Skin of body (tissue), 3 donors: ENCODE measurements at places on chromosomes 2 and 18. TPM values are rescaled to one million over a fixed set of nuclear protein-coding genes. Genes with fewer than 3 reads are reported as not detected.
A peak's percentile ranks its signal among the peaks of the same experiment; 100 is the strongest.

Gene CLEC4F
- total RNA-seq = 0.10 TPM

DNA sequence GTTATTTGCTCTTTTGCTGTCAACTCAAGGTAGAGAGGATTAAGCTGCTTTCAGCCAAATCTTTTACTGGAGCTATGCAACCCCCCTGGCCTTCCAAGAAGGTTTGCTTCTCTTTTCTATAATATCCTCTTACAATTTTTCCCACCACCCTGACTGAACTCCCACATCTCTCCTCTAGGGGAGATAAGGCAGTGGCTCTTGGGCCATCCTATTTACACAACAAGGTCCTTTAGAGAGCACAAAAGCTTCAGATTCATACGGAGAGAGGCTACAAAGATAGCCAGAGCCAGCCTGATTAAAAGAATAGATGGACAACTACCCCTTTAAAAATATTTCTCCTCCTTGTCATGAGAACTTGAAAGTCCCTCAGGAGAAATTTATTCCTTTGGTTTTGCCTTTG, 95.7 kb downstream of the TPGS2 start:
- no peak for DNase-seq

- no peak for DNase-seq
Observed at GRCh38 chr2:240869956-240870875, 1.6 kb downstream of the AGXT start.

Gene AGXT
- 0.10 TPM for total RNA-seq

Gene MAP4K3
- 59.2 TPM for total RNA-seq

- DNase-seq = peak; percentile 29
Observed at GRCh38 chr18:35581898-35582641, 530 bp downstream of the GALNT1 start.

- no peak for DNase-seq
Observed at GRCh38 chr2:27051902-27052645, 606 bp downstream of the AGBL5 start.

Gene CRYGD
- not detected for total RNA-seq

DNA sequence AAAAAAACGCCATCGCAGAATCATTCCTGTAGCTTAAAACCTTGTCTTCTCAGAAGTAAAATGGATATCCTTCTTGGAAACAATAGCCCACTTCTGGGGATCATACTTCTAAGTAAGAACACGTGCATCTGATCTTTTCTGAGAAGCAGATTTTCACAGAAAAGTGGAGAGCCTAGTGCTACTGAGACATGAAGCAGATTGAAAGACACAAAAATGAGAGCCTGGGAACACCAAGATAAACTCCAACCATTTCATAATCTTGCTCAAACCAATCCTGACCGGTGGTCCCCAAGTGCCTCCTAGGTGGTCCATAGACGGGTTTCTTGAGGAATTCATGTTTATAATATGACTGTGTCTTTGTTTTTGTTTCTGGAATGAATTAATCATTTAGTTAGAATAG, 191.2 kb downstream of the IRS1 start:
- DNase-seq = peak; percentile 45

DNA sequence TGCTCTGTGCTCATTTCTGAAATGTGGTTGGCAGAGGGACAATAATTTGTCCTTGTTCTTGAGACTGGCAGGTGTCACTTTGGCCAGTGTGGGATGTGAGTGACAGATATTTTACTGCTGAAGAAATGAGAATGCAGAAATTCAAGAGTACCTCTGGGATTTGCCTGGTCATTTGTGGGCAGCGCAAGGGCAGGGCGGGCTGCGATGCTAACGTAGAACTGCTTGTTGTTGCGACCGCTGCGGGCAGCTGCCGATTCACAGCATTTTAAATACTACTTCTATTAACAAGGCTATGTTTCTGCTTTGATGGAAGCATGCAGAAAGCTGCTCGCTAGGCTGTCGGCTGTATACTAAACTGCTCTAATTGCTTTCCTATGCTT, 268.6 kb downstream of the FIGN start:
- no peak for DNase-seq

- no peak for DNase-seq
Observed at GRCh38 chr2:121858369-121858768, 102.9 kb downstream of the TSN start.

Gene TM4SF20
- not detected for total RNA-seq

Gene AKAIN1
- total RNA-seq = not detected

Gene MYOM1
- 70.2 TPM for total RNA-seq

GRCh38 chr2:102932501-102932900, 170.7 kb downstream of the TMEM182 start:
- DNase-seq = no peak

- DNase-seq = no peak
Observed at GRCh38 chr18:45617284-45617683, 2.0 kb downstream of the SLC14A2 start.

GRCh38 chr2:96916156-96916630, 46.3 kb upstream of the SEMA4C start:
- peak; percentile 33 for DNase-seq

DNA sequence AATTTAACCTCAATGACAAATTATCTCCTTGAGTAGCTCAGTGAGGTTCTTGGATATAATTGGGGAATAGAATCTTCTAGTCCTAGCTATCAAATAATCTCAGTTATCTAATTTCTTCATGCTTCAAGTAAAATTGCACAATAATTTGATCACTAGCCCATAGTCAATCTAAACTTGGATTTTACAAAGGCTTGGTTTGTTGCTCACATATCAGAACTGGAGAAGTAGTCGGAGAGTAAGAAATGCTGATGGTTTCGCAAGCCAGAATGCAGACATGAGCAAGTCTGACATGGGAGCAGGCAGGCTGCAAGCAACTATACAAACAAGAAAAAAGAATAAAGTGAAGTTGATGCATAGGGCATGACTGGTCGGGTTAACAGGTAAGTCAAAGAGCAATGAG, 11.7 kb upstream of the PDE11A start:
- no peak for DNase-seq
